ENCODE measurements at places on chromosomes 4 and X.

GRCh38 chrX:140090800-140091124 is 125.4 kb upstream of the CXorf66 start:
- no peak for DNase-seq

DNA sequence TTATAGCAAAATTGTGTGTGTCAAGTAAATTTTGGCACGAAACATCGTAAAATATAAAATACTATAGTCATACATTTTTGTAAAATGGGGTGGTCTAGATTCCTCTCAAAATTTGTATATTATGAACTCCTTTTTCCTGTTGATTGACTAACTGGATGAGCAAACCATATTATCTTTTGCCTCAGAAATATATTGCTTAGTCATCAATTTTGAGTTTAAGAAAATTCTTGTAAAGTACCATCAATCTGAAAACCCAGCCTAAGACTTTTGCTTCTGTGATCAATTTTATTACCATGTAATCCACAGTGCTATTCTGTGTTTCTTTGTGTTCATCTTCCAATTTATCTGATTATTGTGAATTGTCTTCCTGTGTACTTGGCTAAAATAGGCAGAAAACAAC is 98.0 kb upstream of the PCDH18 start:
- DNase-seq, result no peak

DNA sequence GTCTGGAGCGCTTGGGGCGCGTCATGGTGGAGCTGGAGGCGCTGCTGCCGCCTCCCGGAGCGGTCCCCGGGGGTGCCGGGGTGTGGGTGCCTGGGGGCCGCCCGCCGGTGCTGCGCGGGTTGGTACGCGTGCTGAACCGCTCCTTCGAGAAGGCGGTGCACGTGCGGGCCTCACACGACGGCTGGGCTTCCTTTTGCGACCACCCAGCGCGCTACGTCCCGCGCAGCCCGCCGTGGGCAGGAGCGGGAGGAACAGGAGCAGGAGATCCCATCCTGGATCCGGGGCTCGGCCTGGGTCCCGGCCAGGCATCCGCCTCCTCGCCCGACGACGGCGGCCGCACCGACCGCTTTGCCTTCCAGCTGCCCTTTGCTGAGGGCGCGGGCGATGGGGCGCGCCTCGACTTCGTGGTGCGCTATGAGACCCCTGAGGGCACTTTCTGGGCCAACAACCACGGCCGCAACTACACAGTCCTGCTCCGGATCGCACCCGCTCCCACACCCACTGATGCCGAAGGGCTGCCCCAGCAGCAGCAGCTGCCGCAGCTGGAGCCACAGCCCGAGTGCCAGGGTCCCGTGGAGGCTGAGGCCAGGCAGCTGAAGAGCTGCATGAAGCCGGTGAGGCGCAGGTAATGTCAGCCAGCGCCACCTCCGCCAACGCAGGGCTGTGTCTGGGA is 792 bp downstream of the PPP1R3F start:
- DNase-seq, result peak; percentile 25

GRCh38 chrX:105266456-105266855 is 46.0 kb upstream of the TEX13A start:
- DNase-seq, result no peak

DNA sequence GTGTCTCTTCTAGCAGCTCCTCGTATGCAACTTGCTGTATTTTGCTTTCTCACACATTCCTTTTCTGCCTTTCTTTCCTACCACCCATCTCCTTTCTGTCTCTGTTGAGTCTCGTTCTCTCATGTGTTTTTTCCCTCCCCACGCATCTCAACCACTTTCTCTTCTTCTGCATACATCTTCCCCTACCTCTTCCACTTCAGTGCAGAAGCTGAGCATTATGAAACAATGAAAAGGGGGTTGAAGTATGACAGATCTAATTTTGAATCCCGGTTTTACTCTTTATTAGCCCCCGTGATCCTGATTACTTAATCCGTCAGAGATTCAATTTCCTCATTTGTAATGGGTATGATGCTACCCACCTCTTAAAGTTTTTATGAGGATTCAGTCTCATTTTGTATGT is 7.3 kb downstream of the FAM241A start:
- no peak for DNase-seq

DNA sequence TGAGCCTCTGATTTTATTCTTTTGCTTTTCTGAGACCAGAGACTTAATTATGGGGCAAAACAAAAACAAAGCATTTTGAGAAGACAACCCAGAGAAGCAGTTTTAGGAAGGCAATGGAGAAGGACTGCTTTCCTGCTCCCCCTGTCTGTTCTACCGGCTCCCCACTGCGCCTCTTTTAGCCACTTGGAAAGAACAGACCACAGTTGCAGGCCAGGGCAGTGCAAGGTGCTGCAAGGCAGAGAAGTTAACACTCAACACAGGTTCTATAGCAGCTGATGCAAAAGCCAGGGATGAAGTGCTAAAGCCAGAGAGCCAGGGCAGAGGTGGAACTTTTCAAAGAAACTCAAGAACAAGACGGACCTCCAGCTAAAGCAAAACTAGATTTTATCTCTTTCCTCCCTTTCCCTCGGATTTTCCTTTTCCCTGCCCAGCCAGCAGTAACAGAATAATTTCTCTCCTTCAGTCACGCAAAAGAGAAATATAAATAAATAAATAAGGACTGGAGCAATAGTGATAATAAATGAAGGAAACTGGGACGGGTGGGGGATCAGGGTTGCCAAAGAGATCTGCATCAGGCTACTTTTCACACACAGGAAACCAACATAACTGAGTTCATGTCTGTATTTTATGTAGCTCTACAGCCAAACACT is 10.4 kb downstream of the SH3RF1 start:
- no peak for DNase-seq

DNA sequence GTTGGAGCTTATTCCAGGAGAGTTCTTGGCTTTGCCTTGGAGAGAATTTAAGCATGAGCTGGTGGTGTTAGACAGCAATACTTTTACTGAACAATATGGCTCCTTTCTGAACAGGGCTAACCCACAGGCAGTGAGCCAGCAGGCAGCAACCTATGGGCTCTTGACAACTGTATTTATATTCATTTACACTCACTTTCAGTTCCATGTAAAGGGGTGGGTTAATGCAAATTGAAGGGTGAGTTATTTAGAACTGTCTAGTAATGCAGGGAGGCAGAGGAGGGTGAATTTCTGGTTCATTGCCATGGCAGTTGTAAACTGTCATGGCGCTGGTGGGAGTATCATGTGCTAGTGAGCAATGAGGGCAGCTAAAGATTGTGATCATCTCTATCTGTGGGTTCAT is 15.7 kb downstream of the FOXR2 start:
- no peak for DNase-seq

DNA sequence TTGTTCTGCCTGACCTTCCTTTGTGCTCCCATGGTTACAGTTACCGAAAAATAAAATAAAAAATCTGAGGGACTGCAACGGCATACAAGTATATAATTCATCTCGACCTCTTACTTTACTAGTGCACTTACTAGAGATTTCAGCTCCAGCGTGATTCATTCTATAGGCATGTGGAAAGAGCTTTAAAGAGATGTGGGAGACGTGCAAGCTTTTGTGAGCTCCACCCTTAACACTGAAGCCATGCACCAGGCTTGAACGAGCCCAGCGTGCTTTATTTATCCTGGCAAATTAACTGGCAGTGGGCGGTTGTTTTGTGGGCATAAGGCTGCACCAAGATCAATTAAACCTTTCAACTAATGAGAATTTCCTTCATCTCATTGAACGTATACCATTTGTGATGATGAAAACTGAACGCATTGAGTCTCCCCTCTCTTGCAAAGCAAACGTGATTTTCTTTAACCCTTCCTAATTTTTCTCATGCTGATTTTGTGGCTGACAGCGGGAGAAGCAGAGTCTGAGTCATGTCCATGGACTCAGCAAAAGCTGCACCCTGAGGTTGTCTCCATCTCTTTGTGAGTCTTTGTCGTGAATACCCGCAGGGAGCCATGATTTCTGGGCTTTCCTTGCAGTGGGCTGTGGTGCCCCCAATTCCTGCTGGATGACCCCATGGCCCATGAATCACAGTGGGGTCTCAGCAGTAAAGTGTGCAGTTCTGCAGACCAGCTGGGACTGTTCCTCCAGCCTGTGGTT is 60.1 kb downstream of the MXRA5 start:
- no peak for DNase-seq

DNA sequence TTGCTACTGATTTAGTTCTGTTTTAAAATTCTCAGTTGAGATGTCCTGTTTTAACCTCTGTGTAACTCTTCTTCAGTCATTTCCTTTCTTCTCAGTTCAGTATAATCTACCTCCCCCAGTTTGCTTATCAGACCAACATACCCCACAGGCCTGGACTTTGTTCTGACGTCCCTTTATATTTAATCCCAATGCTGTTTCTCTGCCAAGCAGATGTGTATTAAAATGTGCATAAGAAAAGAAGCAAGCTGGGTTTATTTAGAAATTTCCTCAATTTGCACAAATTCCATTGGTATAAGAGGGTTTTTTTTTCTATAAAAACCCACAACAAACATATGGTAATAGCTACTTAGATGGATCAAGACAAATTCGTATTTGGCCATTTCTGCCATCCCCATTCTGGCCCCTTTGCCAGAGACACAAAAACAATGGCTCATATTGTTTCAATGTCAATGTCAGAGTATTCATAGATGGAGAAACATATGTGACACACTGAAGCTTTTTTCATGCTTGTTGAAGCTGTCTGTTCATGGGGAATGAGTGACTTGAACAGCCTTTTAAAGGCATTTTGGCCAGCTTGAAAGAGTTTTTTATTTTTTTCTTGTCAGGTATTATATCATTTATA is 24.5 kb downstream of the HCCS start:
- no peak for DNase-seq

GRCh38 chr4:151429957-151430570 is 21.1 kb downstream of the FHIP1A start:
- no peak for DNase-seq

DNA sequence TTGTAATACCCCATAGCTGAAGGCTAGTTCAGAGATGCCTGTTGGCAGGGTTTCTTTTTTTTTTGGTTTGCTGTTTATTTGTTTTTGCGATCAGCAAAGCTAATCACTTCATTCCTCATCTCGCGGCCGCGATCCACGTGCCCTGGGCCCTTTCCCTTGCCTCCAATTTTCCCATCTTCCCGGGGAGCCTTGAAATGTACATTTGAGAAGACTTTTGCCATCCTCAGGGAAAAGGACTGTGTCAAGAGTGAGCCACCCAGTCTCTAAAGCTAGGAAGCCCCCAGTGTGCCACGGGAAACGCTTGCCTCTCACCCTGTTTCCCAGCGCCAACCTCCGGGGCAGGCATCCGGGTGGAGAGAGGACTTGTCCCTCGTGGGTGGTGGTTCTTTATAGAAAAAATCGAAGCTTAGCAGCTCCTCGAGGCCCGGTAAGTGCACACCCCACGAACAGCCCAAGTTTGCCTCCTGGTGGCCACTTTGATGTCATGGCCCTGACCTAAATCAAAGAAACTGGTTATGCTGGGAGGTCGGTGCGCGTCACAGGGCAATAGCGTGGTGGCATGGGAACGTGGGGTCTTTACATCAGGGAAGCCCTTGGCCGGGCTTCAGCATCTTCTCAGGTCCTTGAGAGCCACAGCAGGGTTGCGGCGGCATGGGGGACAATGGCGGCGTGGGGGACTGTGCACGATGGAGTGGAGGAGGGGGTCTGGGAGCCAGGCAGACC is 42.0 kb downstream of the MAP7D3 start:
- DNase-seq, result peak; percentile 40

DNA sequence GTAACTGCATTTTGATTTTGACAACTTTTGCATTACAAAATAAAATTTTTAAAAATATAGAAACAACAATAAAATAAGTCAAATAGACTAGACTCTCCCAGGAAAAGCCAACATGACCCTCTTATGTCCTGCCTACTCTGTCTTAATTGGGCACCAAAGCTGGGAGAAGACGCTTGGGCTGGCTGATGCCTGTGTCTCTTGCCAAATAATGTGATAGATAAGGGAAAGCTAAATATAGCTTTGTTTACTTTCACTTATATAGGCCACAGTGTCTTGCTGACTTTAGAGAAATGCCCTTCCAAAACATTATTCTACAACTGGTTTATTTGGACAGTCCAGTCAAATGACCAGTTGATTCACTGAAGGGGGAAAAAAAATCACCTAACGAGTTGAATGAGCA is 54.2 kb downstream of the FMR1NB start:
- no peak for DNase-seq

DNA sequence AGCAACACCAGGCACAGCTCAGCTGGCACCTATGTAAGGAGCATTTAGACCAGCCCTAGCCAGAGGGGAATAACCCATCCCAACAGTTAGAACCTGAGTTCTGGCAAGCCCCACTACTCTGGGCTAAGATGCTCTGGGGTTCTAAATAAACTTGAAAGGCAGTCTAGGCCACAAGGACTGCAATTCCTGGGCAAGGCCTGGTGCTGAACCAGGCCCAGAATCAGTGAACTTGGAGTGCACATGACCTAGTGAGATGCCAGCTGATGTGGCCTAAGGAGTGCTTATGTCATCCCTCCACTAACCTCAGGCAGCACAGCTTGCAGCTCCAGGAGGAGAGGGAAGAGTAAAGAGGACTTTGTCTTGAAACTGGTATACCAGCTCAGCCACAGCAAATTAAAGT is 7.6 kb upstream of the PRRG3 start:
- DNase-seq, result no peak

- DNase-seq, result no peak
These were observed 167.8 kb downstream of the CFAP47 start for GRCh38 chrX:36087366-36087765.

DNA sequence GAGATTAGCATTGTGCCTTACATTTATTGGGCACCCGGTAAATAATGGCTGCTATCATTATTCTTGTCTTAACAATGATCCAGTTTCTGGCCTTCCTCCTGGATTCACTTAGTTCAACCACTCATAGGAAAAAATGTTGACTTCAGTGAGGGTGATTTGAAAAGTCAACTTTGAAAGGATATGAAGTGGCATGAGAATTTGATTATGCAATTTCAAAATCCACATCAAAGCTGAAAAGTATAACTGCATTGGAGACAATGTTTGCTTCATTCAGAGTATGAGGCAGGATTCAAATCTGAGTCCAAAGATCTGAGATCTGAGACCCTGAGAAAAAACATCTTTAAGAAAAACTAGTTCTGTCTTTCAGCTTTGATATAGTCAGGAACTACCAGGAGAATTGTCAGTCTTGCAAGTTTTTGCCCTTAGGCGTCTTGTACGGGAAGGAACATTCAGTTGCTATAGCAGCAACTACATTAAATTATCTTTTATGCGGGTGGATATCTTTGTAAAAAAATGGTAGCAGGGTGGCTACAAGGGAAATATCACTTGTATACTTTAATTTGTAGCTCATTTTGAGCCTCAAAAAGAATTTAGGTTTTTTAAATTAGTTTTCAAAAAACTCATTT is 587.5 kb upstream of the LCORL start:
- no peak for DNase-seq

- DNase-seq, result no peak
These were observed 42.4 kb upstream of the NDNF start for GRCh38 chr4:121114756-121115155.

DNA sequence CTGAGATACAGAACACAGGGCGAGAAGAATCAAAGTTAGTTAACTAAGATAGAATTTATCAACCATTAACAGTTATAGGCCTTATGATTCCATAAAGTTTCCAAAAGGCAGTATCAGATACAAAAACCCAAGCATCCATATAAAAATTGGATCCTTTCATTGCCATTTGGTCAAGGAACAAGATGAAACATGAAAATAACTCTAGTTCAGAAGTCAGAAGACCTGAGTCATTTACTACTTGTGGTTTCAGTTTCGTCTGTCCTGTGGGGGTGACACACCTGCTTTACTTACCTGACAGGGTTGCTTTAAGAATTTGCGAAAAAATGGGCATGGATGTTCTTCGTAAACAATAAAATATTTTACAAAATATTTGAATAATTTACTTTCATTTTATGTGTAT is 130.8 kb downstream of the ANAPC10 start:
- no peak for DNase-seq

Measured in B cell (primary cell).